ENCODE measurements at places on chromosomes 3 and 15. TPM values are rescaled to one million over a fixed set of nuclear protein-coding genes. Genes with fewer than 3 reads are reported as not detected.

DNA sequence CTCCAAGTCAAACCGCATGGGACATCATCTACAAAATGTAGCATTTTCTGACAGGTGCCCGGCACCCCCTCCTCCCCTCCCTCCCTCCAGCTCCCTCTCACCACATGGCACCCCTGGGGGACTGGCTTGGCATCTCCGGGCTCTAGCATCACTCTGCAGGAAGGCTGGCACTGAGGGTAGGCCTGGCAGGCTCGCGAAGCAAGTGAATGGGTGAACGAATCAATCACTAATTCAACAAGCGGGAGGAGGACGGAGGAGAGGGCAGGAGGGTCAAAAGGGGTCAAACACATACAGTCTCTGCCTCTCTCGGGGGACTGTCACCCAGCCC is 155.7 kb downstream of the NUP210 start:
- no peak for DNase-seq

GRCh38 chr3:14740983-14741382 is 66.0 kb downstream of the C3orf20 start:
- no peak for DNase-seq

DNA sequence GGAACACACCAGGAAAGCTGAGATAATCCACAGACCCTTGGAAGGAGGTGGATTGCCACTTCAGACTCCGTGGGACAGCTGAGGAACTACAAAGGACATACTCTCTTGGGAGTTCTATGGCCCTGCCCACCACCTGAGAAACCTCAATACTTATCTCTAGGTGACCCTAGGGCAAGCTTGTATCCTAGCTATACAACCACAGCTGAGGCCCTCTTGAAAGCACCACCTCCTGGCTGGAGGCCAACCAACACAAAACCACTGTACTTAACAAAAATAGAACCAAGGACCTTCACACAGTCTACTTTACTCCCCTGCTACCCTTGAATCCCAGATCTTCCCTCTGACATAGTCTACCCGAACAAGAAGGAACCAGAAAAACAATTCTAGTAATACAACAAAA is 60.7 kb upstream of the TRIM42 start:
- no peak for DNase-seq

DNA sequence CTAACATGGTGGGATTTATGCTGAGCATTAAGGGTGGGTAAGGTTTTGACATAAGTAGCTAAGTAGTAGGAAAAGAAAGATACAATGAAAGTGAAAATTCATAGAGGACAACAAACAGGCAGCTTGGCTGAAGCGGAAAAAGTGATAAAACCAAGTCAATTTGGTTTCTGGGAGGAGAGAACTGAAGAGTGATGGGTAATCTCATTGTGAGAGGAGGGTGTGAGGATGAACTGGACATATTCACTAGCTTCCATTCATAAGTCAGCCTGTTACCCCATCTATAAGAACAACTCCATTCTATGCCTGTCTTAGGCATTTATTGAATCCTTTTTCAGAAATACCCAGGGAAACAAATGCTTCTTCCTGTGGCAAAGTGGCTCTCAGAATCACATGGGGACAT is 67.1 kb upstream of the BBX start:
- DNase-seq, result no peak

DNA sequence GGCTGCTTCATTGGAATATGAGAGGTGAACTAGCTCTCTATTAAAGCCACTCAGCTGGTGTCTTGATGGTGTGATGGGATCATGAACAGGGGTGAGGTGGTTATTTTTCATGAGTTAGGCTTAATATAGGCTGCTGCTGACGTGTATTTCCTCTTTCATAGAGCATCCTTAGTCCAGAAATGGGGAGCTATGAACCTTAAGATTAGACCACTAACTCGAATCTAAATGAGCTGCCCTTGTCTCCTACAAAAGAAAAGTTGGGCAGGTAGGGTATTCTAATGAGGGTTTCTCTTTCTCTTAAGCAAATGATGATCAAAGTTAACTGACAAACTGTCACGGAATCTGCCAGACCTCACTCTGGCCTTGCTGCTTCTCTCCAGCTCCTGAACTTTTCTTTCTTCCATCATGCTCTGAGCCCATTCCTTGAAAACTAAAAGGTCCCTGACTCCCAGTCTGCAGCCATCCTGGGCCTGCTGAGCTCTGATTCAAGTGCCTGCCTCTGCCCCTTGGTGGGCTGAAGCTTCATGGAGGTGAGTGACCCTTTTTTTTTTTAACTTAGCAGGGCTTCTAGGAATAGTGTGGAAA is at the start of gene TRIM69:
TSS of gene TRIM69 (plus strand) at position 348 of the 585 bp plus-strand sequence. CDS start at position 525, 177 bp downstream.
- DNase-seq, result no peak

DNA sequence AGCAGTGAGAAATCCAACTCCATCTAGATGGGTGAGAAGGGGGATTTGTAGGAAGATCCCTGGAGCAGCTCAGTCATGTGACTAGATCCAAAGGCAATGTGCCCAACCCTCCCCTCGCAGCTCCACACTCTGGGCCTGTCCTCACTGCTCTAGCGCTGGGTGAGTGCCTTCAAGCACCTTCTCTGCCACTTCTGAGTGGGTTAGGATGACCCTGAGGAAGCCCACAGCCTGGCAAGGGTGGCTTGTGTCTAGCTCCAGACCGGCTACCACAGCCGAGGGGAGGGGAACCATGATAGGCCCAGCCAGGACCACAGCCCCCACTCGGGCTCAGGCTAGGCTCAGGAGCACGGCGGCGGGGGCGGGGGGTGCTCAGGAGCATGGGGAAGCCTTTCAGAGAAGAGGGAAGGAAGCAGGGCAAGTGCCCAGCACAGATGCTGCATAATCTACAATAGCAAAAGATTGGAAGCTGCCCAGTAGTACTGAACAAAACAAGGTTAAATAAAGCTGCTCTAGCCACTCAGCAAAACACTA is 1.7 kb downstream of the SPATA12 start:
- no peak for DNase-seq

- peak; percentile 36 for DNase-seq
Measured at GRCh38 chr3:195537995-195538394, 5.1 kb downstream of the PPP1R2 start.

GRCh38 chr3:8488411-8488810 is 13.2 kb upstream of the LMCD1 start:
- no peak for DNase-seq

DNA sequence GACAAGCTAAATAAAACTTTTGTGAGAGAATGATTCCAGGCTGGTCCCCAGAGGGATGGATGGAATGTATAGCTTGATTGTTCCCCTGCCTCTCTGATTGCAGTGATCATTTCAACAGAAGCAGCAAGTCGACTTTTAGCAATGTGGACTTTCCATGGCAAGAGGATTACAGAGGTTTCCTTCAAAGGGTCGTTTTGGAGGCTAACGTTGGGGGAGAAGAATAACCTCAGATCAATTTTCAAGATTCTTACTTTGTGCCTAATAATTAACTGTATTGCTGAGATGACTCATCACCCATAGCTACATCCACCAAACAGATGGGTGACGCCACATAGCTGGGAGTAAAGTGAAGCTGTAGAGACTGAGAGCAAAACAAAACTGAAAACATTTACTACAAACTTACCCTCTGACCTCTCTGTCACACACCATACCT is 79.9 kb downstream of the GTPBP8 start:
- DNase-seq, result no peak

GRCh38 chr3:9105421-9105820 is 142.1 kb upstream of the RAD18 start:
- no peak for DNase-seq

GRCh38 chr3:57026944-57027343 is 33.5 kb upstream of the SPATA12 start:
- no peak for DNase-seq

GP5 gene
- 0.08 TPM for total RNA-seq

OGG1 gene
- 28.8 TPM for total RNA-seq

GPR15 gene
- total RNA-seq, result 1.4 TPM

SCN11A gene
- not detected for total RNA-seq

P2RY14 gene
- total RNA-seq, result 0.26 TPM
